ENCODE measurements at places on chromosomes 6 and 20. TPM values are rescaled to one million over a fixed set of nuclear protein-coding genes. Genes with fewer than 3 reads are reported as not detected.

DNA sequence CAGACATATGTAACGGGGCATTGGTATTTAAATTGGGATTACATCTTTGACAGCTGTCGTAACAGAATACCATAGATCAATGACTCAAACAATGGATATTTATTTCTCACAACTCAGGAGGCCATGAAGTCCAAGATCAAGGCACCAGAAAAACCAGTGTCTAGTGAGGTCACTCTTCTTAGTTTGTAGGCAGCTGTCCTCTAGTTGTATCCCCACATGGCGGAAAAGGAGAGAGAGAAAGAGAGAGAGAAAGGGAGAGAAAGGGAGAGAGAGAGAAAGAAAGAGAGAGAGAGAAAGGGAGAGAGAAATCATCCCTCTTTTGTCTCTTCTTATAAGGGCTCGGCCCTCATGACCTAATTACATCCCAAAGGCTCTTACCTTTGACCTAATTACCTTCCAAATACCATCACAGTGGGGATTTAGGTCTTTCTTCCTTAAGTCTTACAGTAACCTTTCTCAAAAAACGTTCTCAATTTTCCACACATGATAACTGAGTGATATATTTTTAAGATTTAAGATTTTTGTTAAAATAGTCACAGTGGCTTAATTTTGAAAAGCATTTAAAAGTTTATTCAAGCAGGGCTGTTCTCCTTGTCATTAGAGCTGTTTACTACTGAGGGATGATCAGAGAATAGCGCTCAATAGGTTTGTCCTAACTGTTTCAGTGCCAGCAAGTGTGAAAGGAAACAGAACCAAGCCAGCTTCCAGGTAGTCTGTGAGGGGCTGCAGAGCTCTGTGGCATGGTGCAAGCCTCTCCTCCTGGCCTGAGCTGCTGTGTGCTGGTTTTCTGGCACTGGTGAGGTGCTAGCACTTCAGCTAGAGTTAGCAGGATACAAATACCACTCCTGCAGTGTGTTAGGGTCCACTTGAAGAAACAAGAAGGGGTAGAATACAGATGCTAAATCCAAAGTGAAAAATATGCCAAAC, 79.0 kb downstream of the IMPG1 start:
- no peak for DNase-seq

ADGB gene
- total RNA-seq: not detected

RGS17 gene
- total RNA-seq: 0.06 TPM

CBLN4 gene
- 0.11 TPM for total RNA-seq

- no peak for DNase-seq
These were observed 44.7 kb downstream of the ZFAND3 start for GRCh38 chr6:37864250-37864649.

GRCh38 chr6:132067286-132067685, 116.1 kb upstream of the CCN2 start:
- no peak for DNase-seq

RAET1L gene
- not detected for total RNA-seq

DNA sequence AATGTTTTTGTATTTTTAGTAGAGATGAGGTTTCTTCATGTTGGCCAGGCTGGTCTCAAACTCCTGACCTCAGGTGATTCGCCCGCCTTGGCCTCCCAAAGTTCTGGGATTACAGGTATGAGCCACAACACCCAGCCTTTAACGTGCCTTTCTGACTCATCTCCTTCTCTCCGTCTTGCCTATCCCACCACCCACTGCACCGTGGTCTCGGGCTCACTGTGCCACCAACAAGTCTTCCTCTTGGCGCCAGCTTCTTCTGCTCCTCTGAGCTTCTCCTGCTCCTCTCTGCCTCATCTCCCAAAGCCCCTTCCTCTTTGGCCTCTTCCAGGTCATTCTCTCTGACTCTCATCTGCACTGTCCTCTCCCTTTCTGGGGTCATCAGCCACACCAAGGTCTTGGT, 41.0 kb downstream of the TMEM242 start:
- DNase-seq: no peak

GRCh38 chr6:100176311-100176950, 182.4 kb upstream of the MCHR2 start:
- no peak for DNase-seq

DNA sequence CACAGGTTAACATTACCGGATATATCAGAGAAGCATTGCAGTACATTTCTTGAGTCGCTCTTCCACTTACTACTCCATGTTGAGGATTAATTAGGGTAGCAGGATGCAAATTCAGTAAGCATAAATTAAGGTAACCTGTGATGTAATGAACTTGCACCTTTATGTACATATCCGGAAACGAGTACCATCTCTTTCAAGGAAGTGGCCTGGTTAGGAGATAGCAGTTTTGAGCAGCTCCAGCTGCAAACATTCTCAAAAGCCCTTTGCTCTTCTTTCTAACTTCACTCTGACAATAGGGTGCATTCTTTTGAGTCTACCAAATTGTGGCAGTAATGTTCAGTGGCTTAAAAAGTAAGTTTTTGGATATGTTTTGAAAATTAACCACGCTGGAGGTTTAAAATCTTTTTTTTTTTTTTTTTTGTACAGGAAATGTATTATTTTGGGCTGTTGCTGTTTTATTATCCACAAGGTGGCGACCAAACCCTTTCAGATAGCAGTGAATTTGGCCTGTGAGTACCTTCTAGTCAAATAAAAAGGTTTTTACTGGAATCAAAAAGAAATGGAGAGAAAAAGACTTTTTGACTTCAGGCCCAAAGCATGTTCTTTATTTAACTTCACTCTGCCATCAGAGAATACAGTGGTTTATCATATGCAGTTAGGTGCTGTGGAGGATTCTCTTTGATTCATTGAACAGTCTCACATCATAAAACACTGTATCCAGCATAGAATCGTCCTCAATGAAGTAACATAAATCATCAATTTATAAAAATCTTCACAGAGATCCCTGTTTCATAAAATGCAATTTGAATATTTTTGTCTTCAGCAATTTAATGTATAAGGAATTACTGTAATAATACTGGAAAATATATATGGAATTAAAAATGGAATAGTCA, 8.9 kb downstream of the FAM217B start:
- DNase-seq: no peak

GNAS-AS1 gene
- total RNA-seq: 0.13 TPM

GRCh38 chr6:40323881-40324634, 263.1 kb downstream of the LRFN2 start:
- no peak for DNase-seq

GRCh38 chr6:72788188-72788587, 166.3 kb downstream of the KCNQ5 start:
- no peak for DNase-seq

DNA sequence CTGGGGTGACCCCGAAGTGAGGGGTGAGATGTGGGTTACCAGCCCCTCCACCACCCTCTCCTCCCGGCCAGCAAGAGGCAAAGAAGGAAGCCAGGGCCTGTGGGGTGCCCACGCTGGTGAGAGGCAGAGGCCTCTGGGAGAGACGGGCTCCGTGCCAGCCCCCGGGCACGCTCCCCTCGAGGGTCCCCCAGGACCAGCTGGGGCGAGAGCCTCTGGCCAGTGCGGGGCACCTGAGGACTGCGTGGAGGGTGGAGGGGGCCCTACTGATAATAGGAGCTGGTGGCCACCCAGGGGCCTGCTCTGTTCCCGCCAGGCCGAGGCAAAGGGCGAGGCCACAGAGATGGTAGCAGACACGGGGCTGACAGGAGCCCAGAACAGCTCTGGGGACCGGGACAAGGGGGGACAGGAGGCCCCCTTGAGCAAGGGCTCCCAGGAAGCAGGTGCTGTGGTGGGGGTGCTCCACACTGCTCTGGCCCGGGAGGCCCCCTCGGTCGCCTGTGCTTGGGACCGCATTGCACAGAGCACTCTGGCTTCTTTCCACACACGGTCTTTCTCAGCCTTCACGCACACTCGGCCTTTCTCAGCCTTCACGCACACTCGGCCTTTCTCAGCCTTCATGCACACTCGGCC, 226.9 kb downstream of the TTLL2 start:
- no peak for DNase-seq

IPCEF1 gene
- 0.83 TPM for total RNA-seq

BACH2 gene
- 4.2 TPM for total RNA-seq

- no peak for DNase-seq
These were observed 102.6 kb downstream of the LAMP5 start for GRCh38 chr20:9616833-9617461.

- no peak for DNase-seq
These were observed 994 bp downstream of the CLDN20 start for GRCh38 chr6:155264693-155265320.

- DNase-seq: no peak
These were observed 1.1 kb downstream of the PERP start for GRCh38 chr6:138105880-138106664.

DEFB116 gene
- total RNA-seq: not detected

GPR63 gene
- 0.83 TPM for total RNA-seq

- DNase-seq: no peak
These were observed 30.9 kb upstream of the RBM24 start for GRCh38 chr6:17250237-17250636.

DNA sequence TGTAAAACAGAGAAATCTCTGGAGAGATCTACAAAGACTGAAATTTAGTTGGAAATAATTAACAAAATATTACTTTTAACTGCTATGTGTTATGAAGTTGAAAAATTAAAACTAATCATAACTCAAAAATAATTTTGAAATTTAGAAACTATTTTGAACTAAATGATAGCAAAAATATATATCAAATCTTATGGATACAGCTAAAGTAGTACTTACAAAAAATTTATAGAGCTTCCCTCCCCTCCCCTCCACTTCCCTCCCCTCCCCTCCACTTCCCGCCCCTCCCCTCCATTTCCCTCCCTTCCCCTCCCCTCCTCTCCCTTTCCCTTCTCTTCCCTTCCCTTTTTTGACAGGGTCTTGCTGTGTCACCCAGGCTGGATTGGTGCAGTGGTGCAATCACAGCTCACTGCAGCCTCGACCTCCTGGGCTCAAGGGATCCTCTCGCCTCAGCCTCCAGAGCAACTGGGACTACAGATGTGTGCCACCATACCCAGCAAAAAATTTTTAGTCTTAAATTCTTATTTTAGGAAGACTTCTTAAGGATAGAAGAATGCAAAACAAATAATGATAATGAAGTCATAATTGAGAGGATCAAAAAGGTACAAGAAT, 87.2 kb upstream of the RGS17 start:
- DNase-seq: no peak

TRDN gene
- total RNA-seq: not detected

SYCP2L gene
- total RNA-seq: 2.9 TPM

STX11 gene
- 8.9 TPM for total RNA-seq

FAM184A gene
- total RNA-seq: 11.2 TPM

ACTR5 gene
- total RNA-seq: 9.8 TPM

DNA sequence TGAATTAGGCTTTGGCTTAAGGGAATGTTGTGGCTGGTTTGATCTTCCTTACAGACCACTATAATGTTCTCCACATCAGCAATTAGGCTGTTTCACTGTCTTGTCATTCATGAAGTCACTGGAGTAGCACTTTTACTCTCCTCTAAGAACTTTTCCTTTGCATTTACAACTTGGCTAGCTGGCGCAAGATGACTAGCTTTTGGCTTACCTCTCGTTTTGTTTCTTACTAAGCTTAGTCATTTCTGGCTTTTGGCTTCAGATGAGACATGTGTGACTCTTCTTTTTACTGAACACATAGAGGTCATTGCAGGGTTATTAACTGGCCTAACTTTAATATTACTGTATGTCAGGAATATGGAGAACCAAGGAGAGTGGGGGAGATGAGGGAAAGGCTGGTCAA, 143.2 kb downstream of the PTCHD4 start:
- no peak for DNase-seq

DNA sequence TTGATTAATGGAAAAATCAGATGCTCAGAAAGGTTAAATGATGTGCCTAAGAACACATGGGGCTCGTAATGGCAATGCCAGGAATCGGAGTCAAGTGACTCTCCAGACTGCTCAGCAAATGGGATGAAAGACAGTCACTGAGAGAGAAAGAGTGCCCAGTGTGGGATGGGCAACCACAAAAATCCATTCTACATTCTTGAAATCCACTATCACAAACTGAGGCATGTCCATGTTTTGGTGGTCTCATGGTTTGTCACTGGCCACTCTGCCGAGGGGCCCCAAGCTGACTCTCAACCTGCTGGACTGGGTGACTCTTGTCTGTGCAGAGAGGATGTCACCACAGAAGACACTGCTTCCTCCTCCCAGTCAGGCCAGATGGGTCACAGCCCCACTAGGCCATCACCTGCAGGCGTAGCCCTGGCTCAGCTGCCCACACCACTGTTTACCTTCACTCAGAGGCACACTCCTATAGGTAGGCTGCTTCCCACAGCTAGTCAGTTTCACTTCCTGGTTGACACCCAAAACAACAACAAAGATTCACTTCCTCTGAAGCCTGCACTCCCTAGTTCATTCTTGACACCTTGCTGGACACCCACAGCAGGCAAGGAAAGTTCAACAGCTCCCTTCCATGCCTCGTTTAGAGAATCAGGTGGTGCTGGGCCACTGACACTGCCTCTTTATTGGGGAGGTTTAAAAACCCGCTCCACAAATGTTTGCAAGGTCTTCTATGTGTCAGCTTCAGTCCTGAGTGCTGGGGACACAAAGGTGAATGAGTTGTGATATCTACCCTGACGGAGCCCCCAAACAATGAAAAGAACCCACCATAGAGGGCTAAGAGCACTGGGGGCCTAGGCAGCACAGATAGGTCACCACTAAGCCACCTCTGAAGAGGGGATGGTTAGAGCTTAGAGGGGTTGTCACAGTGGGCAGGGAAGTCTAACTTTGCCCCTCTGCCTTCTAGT, 21.7 kb downstream of the MAP1LC3A start:
- DNase-seq: peak; percentile 74

DNA sequence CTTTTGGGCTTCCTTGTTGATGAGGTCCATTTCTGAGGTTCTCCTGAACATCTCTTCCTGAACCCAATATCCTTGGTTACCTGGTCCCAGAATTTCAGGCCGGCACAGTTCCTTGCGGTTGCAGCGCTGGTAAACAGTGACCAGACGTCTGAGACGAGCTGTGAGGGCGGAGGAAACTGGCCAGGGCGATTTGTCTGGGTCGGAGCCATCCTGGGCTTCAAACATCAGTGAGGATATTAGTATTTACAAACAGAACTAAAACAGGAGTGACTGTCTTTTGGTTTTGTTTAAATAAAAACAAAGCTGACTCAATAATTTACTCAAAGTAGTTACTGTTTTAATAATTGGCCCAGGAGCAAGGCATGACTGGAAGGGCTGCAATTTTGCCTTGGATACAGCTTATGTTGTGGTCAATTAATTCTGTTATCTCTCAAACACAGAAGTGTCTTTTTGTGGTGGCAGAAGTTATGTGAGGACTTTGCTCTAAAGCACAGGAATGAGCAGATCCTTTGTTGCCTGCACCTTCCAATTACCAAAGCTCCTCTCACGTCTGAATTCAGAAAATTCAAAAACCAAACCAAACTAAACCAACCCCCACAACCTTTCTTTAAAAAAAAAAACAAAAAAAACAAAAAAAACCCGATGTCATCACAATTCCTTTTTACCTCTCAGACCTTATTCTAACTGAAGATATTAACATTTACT, 58.7 kb upstream of the EMILIN3 start:
- DNase-seq: no peak

ARMC2 gene
- 3.5 TPM for total RNA-seq

Measured in esophagus muscularis mucosa (tissue), 4 donors.